ENCODE measurements at places on chromosomes 5 and 9.

DNA sequence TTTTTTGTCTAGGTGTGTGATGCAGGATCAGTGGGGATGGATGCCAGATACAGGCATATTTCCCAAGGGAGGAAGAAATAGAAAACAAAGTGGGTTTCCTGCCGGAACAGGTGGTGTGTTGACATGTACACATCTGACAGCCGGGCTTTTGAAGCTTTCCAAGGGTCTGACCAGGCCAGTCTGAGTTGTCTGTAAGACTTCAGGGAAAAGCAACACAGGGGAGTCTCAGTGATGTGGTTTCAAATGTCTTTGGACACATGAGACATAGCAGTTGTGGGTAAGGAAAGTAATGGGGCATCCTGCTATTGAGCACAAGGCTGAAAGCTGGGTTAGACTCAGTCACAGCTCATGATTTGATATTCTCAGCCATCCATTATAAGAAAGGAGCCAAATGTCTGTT is 274.9 kb downstream of the PIK3R1 start:
- DNase-seq = no peak

GRCh38 chr9:137458194-137459151 is 661 bp downstream of the NSMF start:
- peak; percentile 14 for DNase-seq

GRCh38 chr5:178080056-178080455 is 33.3 kb upstream of the N4BP3 start:
- DNase-seq = no peak

DNA sequence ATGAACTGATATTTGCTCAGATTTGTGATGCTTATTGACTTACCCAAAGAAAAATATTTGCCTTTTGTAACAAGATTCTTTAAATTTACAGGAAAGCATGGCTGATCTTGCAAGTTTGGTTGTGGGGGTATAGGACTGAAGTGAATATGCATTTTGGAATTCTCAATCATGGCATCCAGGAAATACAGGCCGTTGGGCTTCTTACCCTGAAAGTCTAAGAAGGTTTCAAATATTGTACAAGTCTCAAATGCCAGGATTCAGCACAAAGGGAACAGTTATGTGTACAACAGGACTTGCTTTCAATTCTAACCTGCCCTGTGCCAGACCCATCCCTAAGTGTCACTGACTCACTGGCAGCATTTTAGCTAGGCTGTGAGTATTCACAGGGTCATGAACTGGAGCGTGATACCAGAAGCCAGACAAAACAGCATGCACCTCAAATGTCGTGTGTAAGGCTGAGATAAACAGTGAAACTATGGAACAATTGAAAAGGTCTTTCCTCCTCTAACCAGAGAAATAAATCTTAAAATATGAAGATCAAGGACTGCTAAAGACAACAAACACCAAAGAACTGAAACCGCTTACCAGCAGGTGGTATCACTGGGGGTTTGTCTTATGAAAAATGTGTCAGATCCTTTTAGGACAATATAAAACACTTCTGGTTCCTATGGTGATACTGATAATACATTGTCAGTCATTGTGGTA is 168.6 kb upstream of the RGMB start:
- DNase-seq = no peak

GRCh38 chr9:35482071-35482470 is 7.8 kb upstream of the RUSC2 start:
- no peak for DNase-seq

GRCh38 chr5:162391833-162392232 is 324.3 kb downstream of the GABRG2 start:
- DNase-seq = no peak

GRCh38 chr9:26723486-26723885 is 169.1 kb downstream of the CAAP1 start:
- DNase-seq = peak; percentile 37

DNA sequence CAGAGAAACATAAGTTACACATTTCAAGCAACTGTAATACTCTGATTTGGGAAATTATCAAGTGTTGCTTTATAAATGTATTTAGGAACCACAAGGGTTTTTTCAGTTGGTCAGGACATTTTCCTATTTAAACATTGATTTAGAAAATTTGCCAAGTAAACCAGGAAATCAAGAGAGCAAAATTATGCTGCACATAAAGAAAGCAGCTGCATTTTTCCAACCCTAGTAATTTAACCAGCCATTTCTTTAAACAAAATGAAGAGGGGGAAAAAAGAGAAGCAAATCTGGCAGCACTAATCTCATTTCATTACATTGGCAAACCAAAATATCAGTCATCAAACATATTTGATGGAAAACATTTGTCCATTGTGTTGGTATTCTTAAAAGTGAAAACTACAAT is 271.4 kb downstream of the TLE1 start:
- DNase-seq = no peak

DNA sequence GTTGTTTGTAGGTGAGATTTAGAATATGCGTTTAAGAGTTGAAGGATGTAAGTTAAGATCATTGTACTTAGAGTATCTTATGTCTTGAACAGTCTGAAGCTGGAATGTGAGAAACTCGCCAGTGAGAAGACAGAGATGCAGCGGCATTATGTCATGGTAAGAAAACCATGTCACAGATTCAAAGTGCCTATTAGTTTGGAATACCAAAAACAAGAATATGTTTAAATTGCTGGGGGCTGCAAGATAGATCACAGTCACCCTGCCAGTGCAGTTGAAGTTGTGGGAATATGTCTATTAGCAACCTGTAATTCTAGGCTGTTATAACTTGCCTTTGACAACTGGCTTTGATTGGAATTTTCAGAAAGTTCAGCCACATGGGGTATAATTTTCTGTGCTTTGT is 3.0 kb downstream of the TLE4 start:
- peak; percentile 11 for DNase-seq

- peak; percentile 70 for DNase-seq
Observed at GRCh38 chr9:134807716-134808446, 72.7 kb upstream of the FCN2 start.

- no peak for DNase-seq
Observed at GRCh38 chr5:55991768-55992486, 2.8 kb downstream of the IL6ST start.

GRCh38 chr5:67195406-67196275 is 958 bp downstream of the CD180 start:
- no peak for DNase-seq

GRCh38 chr5:97192580-97193354 is 9.7 kb upstream of the RIOK2 start:
- DNase-seq = no peak

- no peak for DNase-seq
Observed at GRCh38 chr5:177427211-177427822, 841 bp downstream of the GRK6 start.

DNA sequence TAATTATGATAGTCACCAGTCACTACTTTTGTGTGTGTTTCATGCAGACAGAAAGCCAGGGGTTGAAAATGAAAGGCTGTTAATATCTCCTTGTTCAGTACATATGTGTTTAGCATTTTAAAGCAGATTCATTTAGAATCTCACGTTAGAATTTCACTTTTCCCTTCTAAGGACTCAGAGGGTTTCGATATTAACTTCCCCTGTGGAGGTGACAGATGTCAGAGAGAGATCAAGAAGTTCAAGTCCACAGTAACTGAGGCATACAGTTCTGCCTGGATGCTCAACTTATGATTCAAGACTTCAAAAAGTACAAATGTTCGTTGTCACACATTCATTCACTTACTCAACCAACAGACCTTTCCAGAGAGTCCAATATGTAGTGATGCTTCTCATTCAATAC is 251.1 kb downstream of the EBF1 start:
- no peak for DNase-seq

GRCh38 chr5:108801776-108802175 is 54.1 kb downstream of the FER start:
- peak; percentile 60 for DNase-seq

DNA sequence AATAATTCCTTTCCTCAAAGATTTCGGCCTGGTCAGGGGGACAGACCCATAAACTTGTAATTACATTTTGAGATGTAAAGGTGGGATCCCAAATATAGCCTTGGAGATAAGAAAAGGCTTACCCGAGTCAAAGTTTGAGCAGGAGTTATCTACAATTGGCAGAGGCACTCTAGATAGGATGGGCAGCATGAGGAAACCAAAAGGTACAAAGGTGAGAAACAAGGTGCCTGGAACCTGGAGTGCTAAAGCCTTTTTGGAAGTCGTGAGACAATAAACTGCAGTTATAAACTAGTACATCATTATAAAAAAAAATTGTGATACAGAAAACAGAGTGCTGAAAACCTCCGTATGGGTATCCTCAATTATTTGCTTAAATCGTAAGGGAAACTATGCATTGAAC is 212.4 kb downstream of the EFNA5 start:
- no peak for DNase-seq

DNA sequence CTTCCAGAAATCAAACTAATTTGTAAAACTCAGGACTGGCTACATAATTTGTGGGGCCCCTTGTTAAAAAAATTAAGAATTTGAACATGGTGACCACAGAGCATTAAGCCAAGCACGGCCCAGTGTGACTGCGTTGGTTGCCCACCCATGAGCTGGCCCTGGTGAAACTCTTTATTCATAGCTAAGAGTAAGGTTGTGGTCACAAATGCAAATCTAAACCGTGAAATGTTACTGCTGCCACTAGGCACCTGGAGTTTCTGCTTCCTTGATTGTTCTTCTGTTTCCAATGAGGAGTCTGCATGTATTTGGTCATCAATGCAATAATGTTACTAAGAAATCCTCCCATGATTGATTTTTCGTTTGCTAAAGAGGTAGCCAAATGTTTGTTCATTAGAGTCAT is 4.2 kb downstream of the GCNT1 start:
- no peak for DNase-seq

DNA sequence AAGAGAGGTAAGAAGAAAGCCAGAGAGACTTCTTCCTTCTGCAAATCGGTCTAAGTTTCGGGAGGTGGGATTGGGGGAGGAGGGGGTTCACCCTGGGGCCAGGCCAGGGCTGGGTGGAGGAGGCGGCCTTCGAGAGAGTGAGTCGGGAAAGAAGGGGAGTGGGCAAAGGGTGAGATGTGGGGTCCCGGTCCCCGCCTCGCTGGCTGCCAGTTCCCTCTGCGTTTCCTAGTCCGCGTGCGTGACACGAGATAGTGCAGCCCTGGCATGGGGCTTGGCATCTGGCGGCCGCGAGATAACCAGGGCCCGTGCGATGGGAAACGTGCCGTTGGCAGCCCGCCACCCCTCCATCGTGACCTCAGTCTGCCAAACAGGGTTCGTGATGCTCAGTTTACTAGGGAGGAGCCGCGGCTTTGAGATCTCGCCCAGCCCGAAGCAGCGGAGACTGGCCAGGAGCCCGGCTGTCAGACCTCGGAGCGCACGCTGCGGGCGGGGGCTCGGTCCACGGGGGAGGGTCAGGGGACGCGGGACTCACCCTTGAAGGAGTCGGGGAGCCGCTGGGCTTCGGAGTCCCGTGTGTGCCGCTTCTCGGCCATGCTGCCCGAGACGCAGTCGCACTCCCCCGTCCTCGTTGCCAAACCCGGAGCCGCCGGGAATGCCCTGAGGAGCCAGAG is at the start of gene STOM:
STOM (minus strand) TSS at position 656 of the 671 bp plus-strand sequence; CDS start at position 593, 63 bp downstream.
- DNase-seq = peak; percentile 81

- no peak for DNase-seq
Observed at GRCh38 chr5:113581388-113581787, 67.9 kb downstream of the YTHDC2 start.

- DNase-seq = no peak
Observed at GRCh38 chr9:23571414-23572104, 254.5 kb downstream of the ELAVL2 start.

DNA sequence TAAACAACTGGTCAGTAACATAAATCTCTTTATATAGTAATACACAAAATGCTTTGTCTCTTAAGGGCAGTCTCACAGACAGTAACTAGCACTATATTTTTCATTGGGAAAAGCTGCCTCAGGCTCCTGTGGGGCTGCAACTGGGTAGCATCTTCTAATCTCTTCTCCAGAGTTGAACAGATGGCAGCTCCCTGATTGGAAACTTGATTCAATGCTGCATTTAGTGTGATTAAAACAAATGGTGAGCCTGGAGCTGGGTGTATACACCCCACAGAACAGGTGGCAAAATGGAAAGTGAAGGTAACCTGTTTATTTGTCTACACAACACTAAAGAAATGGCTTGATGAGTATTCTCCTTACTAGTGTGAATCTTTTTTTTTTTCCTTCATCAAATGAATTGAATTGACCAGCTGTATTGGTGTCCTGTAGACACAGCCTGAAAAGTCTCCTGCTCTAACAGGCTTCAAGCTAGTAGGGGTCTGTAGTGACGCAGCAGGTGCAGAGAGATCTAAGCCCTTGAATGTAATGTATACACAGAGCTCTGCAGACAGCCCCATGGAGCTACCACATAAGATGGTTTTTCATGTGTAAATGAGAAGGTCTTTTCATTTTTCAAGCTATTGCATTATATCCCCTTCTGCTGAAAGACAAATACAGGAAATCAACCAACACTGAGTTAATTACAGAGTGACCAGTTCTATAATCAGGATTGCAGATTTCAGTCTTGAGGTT is 43.3 kb downstream of the IZUMO3 start:
- no peak for DNase-seq

GRCh38 chr5:148569948-148570347 is 84.4 kb downstream of the HTR4 start:
- DNase-seq = no peak

DNA sequence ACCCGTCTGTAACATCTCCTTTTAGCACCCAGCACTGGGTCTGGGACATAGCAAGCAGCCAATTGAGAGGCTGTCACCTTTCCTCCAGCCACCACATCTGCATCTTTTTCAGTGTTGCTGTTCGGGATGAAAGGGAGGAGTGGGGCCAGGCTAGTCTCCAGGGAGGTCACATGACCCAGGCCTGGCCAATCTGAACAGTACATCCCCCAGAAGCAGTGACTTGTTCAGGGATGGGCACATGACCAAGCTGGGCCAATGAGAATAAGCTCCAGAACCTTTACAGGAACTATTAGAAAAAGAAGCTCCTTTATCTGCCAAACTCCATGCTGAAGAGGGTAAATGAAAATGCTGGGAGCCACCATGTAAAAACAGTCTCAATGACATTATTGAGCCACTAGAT is 359.0 kb downstream of the SLIT3 start:
- no peak for DNase-seq

- no peak for DNase-seq
Observed at GRCh38 chr9:97529363-97530076, 28.1 kb downstream of the TMOD1 start.

DNA sequence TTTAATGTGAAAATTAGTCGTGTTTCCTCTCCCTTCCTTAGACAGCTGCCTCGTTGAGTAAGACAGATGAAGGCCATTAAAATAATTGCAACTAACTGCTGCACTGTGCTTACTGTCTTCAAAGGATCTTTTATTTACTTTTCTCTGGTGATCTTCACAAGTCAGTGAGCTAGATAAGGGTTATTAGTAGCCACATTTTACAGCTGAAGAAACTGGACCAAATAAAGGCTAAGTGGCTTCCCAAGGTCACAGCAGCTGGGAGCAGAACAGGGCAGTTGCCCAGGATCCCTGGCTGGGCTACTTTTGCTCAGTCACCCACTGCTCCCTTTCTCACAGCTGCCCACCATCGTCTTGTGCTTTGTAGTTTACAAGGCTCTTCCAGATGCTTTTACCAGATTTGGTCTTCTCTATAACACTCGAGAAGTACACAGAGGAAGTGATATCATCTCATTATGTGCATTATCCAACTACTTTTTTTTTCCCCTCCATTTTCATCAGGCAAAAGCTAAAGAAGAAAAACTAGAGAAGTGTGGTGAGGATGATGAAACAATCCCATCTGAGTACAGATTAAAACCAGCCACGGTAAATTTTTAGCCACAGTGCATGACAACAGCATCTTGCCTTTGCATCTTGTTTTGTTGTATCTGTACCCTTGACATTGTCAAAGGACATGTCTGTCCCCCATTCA is 61.8 kb downstream of the ERAP1 start:
- DNase-seq = no peak

Data from AG08395 (cell line).